GM23338 (cell line): ENCODE measurements at places on chromosomes 12 and 14. TPM values are rescaled to one million over a fixed set of nuclear protein-coding genes. Genes with fewer than 3 reads are reported as not detected.
A peak's percentile ranks its signal among the peaks of the same experiment; 100 is the strongest.

Gene CCDC177
- 0.18 and 0.38 TPM in 2 replicates for polyA plus RNA-seq

Gene VDR
- 0.35 and 0.37 TPM in 2 replicates for polyA plus RNA-seq

Gene SLC39A2
- not detected in 2 replicates for polyA plus RNA-seq

GRCh38 chr12:96749999-96750398, 157.1 kb upstream of the NEDD1 start:
- no peak overlapping the region for H3K4me3 ChIP-seq
- no peaks in the 10 kb centered on the region for H3K27me3 ChIP-seq
- no peak overlapping the region; the same call in 1 of the 2 replicates for H3K27ac ChIP-seq
- no peaks in the 10 kb centered on the region; the same call in 1 of the 2 replicates for H3K4me1 ChIP-seq
- DNase-seq = peak; percentile 51

GRCh38 chr12:57005980-57006808, at the start of gene ZBTB39:
TSS of gene ZBTB39 (minus strand) at chr12:57006546. CDS start at chr12:57004917, 1,629 bp downstream.
- H3K27ac ChIP-seq = peak within 1 kb of the TSS; percentile 85; the same call in 1 of the 2 replicates
- peak; percentile 86 for DNase-seq
- peaks cover 26% of the 10 kb centered on the region for H3K36me3 ChIP-seq
- H3K27me3 ChIP-seq = no peaks in the 10 kb centered on the region
- peaks cover 36% of the 10 kb centered on the region for H3K4me1 ChIP-seq

- H3K27me3 ChIP-seq = no peaks in the 10 kb centered on the region
- no peak overlapping the region for H3K27ac ChIP-seq
- peaks cover 6% of the 10 kb centered on the region; the same call in 1 of the 2 replicates for H3K36me3 ChIP-seq
- DNase-seq = no peak
- no peaks in the 10 kb centered on the region for H3K4me1 ChIP-seq
Measured at GRCh38 chr14:74705613-74706500, 7.0 kb downstream of the AREL1 start.

- H3K4me1 ChIP-seq = peaks cover 54% of the 10 kb centered on the region
- H3K36me3 ChIP-seq = no peaks in the 10 kb centered on the region; the same call in 1 of the 2 replicates
- H3K27me3 ChIP-seq = peaks cover 4% of the 10 kb centered on the region
- H3K4me3 ChIP-seq = no peak overlapping the region
- H3K27ac ChIP-seq = peak overlapping the region; percentile 98
- no peak for DNase-seq
Measured at GRCh38 chr12:6377667-6377994, 2.3 kb upstream of the SCNN1A start.

GRCh38 chr12:95529693-95530225, 21.5 kb downstream of the USP44 start:
- peaks cover 58% of the 10 kb centered on the region for H3K36me3 ChIP-seq
- no peaks in the 10 kb centered on the region for H3K27me3 ChIP-seq
- H3K4me3 ChIP-seq = no peak overlapping the region
- H3K4me1 ChIP-seq = peaks cover 21% of the 10 kb centered on the region
- no peak for DNase-seq

DNA sequence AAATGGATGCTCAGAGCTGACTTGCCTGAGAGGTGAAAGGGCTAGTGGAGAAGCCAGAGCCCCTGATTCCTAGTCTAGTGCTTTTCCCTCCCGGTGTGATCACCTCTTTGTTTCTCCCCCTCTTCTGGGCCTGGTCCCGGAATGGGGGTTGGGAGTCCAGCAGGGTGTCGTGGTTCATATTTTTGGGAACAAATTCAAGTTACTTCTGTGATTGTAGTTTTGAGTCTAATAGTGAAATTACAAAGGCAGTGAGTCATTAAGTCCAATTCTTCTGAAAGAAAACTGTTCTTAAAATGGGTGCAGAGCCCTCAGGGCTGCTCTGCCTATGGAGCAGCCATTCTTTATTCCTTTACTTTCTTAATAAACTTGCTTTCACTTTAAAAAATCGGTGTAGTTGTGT, 7.6 kb downstream of the SUSD6 start:
- H3K4me3 ChIP-seq = no peak overlapping the region
- no peaks in the 10 kb centered on the region for H3K4me1 ChIP-seq
- no peaks in the 10 kb centered on the region for H3K27me3 ChIP-seq
- H3K36me3 ChIP-seq = no peaks in the 10 kb centered on the region
- DNase-seq = no peak

DNA sequence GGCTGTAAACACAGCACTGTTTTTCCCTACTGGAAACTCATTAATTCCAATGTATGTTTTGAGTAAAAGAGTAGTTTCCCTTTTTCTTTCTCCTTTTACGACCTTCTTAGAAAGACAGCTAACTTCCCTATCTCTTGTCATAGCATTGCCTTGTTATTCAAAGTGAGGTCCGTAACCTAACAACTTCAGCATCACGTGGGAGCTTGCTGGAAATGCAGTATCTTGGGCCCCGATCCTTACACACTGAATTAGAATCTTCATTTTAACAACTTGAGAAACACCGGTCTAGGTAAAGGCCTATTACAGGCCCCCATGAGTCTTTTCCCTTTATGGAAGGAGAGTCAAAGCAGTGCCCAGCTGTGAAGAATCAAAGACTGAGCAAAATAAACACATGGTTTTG, 230.7 kb upstream of the PRKD1 start:
- no peak overlapping the region for H3K4me3 ChIP-seq
- no peak overlapping the region for H3K27ac ChIP-seq
- 0 out of 2 replicates have a peak, but pooled peaks cover 3% of the 10 kb centered on the region for H3K4me1 ChIP-seq
- no peaks in the 10 kb centered on the region; the same call in 1 of the 2 replicates for H3K27me3 ChIP-seq
- peak; percentile 54 for DNase-seq

GRCh38 chr12:13187399-13187798, 9.1 kb upstream of the EMP1 start:
- no peak overlapping the region for H3K27ac ChIP-seq
- no peaks in the 10 kb centered on the region for H3K4me1 ChIP-seq
- H3K36me3 ChIP-seq = no peaks in the 10 kb centered on the region
